ENCODE measurements at places on chromosomes 3 and 15.

DNA sequence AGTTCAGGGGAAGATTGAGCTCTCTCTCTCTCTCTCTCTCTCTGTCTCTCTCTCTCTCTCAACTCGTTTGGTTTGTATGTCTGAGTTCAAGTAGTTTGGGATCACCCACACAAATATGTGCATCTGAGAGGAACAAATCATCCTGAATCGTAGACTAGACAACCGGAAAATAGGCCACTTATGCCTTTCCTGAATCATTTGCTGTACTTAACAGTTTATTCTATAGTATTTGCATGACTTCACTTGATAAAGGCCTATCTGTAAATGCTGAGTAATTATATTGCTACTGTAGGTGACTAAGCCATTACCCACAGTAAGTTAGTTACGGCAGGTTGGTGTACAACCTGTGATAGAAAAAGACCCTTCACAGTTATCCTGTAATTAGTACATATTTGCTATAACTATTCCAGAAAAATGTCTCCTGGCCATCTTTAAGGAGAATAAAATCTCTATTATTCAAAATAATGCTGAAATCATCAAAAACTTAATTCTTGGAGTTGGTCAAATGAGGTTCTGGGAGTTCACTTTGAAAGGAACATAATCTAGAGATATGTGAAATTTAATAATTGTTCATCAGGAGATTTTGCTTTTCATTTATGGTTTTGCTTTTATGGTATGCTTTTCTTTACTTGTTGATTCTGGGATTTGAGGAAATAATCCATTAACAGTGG is 31.1 kb downstream of the OXSM start:
- DNase-seq, result no peak

DNA sequence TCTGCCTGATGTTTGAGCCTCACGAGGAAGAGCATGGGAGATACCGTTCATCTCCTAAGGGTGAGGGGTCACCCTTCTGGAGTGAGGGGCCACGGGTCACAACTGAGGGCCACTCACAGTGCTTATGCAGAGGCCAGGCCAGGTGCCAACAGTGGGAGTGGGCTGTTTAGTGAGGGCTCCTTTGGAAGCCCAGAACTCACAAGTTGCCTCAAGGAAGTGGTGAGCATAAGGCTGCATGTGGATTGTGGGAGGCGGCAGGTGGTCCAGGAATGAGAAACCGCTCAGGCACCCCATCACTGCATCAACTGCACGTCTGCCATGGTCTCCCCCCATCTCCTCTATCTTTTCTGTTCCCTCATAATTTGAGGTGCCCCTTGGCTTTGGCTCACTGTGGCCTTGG is 26.5 kb downstream of the SPSB4 start:
- DNase-seq, result no peak

DNA sequence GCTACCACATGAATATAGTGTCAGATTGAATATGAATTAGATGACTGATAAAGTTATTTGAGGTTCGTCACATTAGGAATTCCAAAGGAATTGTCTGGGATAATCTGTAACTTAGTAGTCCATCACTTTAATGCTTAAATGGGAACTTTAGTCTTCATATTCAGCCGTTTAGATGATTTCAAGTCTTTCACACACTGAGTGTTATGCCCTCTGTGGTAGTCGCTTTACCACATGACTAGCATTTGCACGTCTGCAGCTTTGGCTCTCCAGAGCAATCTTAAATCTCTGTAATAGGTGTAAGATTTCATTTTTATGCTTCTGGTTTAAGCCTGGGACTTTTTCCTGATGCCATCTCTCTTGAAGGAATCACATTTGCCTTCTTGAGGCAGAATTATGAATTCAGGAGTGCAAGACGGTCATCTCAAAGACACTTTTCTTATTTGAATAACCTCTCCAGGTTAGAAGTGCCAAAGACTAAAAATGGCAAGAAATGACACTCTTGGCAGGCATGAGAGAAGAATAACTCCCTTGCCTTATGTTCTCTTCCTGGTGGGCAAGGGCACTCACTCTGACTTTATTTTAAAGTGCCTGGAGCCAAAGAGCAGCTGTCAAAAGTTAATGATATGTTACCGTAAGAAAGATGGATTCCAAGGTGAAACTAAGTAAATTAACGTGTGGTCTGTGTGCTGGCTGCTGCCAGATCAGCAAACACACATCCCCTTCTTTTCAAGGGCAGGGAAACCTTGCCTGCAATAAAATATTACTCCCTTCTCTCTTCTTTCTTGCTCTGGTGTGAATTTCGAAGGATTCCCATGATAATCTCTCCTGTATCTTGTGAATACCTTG is 153.3 kb downstream of the B3GALNT1 start:
- no peak for DNase-seq

DNA sequence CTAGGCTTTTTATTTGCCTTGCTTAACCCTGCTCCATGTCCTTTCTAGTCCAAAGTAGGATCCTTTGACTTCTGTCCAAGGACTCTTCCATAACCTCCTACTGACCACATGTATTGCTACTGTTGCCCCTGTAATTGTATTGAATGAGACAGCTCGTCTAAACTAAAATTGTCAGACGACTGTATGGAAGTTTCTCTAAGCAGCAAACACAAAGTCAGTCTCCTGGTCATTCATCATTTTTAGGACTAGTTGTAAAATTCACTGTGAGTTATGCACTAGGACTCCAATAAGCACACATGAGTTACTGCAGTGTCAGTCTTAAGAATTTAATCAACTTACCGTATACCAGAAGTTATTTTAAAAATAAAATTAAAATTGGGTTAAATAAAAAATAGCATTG is 32.8 kb downstream of the SLTM start:
- no peak for DNase-seq

- DNase-seq, result no peak
Measured at GRCh38 chr15:78205856-78206255, 28.5 kb downstream of the ACSBG1 start.

Measured in stimulated activated CD4-positive, alpha-beta T cell treated with anti-CD3 and anti-CD28 coated beads, Interleukin-4, amount 100 ng/mL, for 4 hours (primary cell).